Fibroblast of lung (primary cell): ENCODE measurements at places on chromosomes 6 and 20. TPM values are rescaled to one million over a fixed set of nuclear protein-coding genes. Genes with fewer than 3 reads are reported as not detected.

The VSTM2L gene
- polyA plus RNA-seq = 0.45 and 0.66 TPM in 2 replicates

GRCh38 chr6:14066782-14067406, 50.7 kb upstream of the CD83 start:
- no peaks in the 10 kb centered on the region for H3K27me3 ChIP-seq
- no peaks in the 10 kb centered on the region for H3K36me3 ChIP-seq
- peak; percentile 77 for DNase-seq
- no peaks in the 10 kb centered on the region for H3K4me1 ChIP-seq

The WFDC10B gene
- 0.22 TPM in 1 of 2 replicates, not detected in the other for polyA plus RNA-seq

GRCh38 chr6:31677955-31678354, 2.9 kb downstream of the LY6G5C start:
- H3K27me3 ChIP-seq = no peaks in the 10 kb centered on the region
- peaks cover 9% of the 10 kb centered on the region for H3K4me1 ChIP-seq
- DNase-seq = no peak
- H3K4me3 ChIP-seq = no peak overlapping the region

GRCh38 chr6:88807622-88808021, 155.8 kb downstream of the RNGTT start:
- peak; percentile 4 for DNase-seq
- no peaks in the 10 kb centered on the region for H3K36me3 ChIP-seq
- no peak overlapping the region for H3K4me3 ChIP-seq
- H3K27me3 ChIP-seq = no peaks in the 10 kb centered on the region
- H3K27ac ChIP-seq = no peak overlapping the region
- no peaks in the 10 kb centered on the region for H3K4me1 ChIP-seq

GRCh38 chr20:45341939-45342854, 6.0 kb downstream of the SDC4 start:
- peaks cover 61% of the 10 kb centered on the region for H3K4me1 ChIP-seq
- H3K27ac ChIP-seq = peak overlapping the region; percentile 83
- peak overlapping the region; percentile 100 for H3K4me3 ChIP-seq
- no peak for DNase-seq
- peaks cover 15% of the 10 kb centered on the region for H3K36me3 ChIP-seq

The SLC22A2 gene
- not detected in 2 replicates for polyA plus RNA-seq

GRCh38 chr6:52953911-52954839, 40.9 kb downstream of the GSTA4 start:
- no peak overlapping the region for H3K4me3 ChIP-seq
- no peaks in the 10 kb centered on the region for H3K4me1 ChIP-seq
- H3K36me3 ChIP-seq = no peaks in the 10 kb centered on the region

The HLA-DRA gene
- polyA plus RNA-seq = 0.25 and 0.99 TPM in 2 replicates

DNA sequence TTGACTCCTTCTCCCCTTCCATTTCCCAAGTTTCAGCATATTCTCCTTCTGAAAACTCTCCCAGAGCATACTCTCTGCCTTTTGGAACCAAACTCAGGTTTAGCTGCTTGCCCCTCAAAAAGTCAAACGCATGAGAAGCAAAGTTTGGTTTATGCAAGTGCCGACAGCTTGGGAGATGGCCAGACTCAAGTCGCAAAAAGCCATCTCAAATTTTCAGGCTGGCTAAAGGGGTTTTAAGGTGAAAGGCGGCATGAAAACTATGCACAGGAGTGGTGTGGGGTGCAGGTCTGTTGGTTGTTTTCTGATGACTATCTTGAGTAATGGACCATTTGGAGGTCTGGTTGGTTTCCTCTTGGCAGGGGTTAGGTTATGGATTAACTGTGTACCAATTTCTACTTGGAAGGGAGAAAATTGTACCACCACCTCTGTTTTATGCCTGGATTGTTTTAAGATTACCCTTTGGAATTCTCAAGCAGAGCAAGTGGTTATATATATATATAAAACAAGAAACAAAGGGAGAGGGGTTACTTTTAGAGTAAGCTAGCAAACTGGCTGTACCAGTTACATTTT, 52.4 kb upstream of the SCGN start:
- H3K27ac ChIP-seq = no peak overlapping the region
- H3K4me3 ChIP-seq = no peak overlapping the region
- DNase-seq = no peak
- no peaks in the 10 kb centered on the region for H3K36me3 ChIP-seq

The NMBR gene
- polyA plus RNA-seq = 0.05 TPM in 1 of 2 replicates, not detected in the other

- H3K4me3 ChIP-seq = no peak overlapping the region
- no peaks in the 10 kb centered on the region for H3K36me3 ChIP-seq
- H3K4me1 ChIP-seq = no peaks in the 10 kb centered on the region
- no peak for DNase-seq
Observed at GRCh38 chr6:117409863-117410262, 15.9 kb downstream of the ROS1 start.

The BHLHE23 gene
- polyA plus RNA-seq = not detected in 2 replicates

GRCh38 chr6:108120311-108120710, 45.5 kb upstream of the NR2E1 start:
- peaks cover 87% of the 10 kb centered on the region for H3K27me3 ChIP-seq
- DNase-seq = no peak
- no peaks in the 10 kb centered on the region for H3K4me1 ChIP-seq
- no peaks in the 10 kb centered on the region for H3K36me3 ChIP-seq
- no peak overlapping the region for H3K27ac ChIP-seq
- no peak overlapping the region for H3K4me3 ChIP-seq

DNA sequence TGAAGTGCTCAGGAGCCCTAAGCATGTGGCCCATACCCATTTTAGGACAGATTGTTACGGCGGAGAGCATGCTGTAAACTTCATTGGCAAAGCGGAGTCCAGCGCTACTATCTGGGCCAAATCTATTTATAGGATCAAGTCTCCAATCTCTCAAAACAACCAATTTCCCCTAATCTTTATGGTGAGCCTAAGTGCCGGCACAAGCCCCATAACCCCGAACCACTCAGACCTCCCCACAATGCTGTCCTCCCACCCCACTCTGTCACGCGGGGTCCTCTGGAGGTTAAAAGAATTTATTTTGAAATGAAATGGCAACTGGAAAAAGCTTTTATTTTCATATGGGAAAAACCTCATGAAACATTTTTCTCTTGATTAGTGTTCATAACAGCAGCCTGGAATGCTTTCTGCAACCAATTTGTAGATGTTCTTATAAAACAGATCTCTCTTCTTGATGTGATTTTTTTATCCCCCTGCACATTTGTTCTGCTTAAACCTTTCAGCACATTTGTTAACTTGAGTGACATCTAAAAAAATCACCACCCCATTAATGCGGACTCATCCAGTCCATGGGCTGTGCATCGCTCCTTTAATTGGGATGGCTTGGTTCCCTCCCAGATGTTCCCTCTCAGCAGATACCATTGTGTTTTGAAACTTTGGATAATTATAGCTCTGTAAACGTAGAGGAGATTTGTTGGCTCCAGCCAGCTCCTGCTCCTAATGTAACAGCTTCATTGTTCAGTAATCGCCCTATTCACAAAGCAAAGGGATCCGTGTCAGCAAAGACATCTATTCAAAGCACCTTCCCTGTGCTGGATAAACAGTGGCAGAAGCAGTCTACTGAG, 323.6 kb downstream of the CD83 start:
- DNase-seq = no peak
- no peak overlapping the region for H3K4me3 ChIP-seq
- no peak overlapping the region for H3K27ac ChIP-seq
- peaks cover 2% of the 10 kb centered on the region for H3K4me1 ChIP-seq
- no peaks in the 10 kb centered on the region for H3K36me3 ChIP-seq

DNA sequence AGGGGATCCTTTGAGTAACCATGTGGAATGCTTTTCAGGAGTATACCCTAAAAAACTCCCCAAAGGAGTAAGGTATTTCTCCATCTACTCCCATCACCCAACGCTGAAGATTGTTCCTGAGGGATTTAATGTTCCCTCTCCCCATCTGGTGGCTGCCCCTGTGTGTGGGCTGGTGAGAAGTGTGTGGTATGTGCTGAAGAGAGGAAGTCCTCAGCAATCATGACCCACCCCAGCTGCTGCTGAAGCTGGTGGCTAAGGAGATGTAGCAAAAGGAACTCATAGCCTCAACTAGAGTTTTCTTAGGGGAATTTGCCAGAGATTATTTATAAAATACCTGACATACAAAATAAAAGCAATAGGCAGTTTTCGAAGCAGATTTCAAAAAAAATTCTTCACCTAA, 114.3 kb upstream of the JAG1 start:
- H3K27me3 ChIP-seq = no peaks in the 10 kb centered on the region
- no peak overlapping the region for H3K4me3 ChIP-seq
- no peak for DNase-seq
- H3K27ac ChIP-seq = no peak overlapping the region
- H3K4me1 ChIP-seq = no peaks in the 10 kb centered on the region
- no peaks in the 10 kb centered on the region for H3K36me3 ChIP-seq

- no peaks in the 10 kb centered on the region for H3K36me3 ChIP-seq
- peaks cover 5% of the 10 kb centered on the region for H3K4me1 ChIP-seq
- H3K4me3 ChIP-seq = no peak overlapping the region
- H3K27ac ChIP-seq = no peak overlapping the region
Observed at GRCh38 chr20:38286586-38287531, 17.1 kb upstream of the BPI start.

- no peak overlapping the region for H3K4me3 ChIP-seq
- H3K27ac ChIP-seq = no peak overlapping the region
- H3K27me3 ChIP-seq = no peaks in the 10 kb centered on the region
Observed at GRCh38 chr6:56188429-56188828, 59.0 kb downstream of the COL21A1 start.

The RIPPLY2 gene
- not detected in 2 replicates for polyA plus RNA-seq

The NRSN1 gene
- polyA plus RNA-seq = not detected in 2 replicates

The BTNL2 gene
- polyA plus RNA-seq = not detected in 2 replicates

DNA sequence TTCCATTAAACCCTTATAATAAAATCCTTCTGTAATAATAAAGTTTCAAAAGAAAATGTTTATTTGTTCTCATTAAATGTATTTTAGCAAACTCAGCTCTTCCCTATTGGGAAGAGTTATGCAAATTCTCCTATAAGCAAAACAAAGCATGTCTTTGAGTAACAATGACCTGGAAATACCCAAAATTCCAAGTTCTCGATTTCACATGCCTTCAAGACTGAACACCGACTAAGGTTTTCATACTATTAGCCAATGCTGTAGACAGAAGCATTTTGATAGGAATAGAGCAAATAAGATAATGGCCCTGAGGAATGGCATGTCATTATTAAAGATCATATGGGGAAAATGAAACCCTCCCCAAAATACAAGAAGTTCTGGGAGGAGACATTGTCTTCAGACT, 3.8 kb downstream of the IL17A start:
- DNase-seq = no peak
- H3K27me3 ChIP-seq = no peaks in the 10 kb centered on the region
- H3K4me1 ChIP-seq = no peaks in the 10 kb centered on the region
- H3K4me3 ChIP-seq = no peak overlapping the region

The CFAP206 gene
- polyA plus RNA-seq = 0.11 and 0.26 TPM in 2 replicates
